Naive B cell (primary cell): ENCODE measurements at places on chromosomes 5 and 9. TPM values are rescaled to one million over a fixed set of nuclear protein-coding genes. Genes with fewer than 3 reads are reported as not detected.
A peak's percentile ranks its signal among the peaks of the same experiment; 100 is the strongest.

GRCh38 chr5:114243972-114244317 lies 117.9 kb upstream of the KCNN2 start:
- no peaks in the 10 kb centered on the region for H3K4me1 ChIP-seq
- no peaks in the 10 kb centered on the region for H3K27me3 ChIP-seq
- no peak overlapping the region for H3K27ac ChIP-seq
- H3K36me3 ChIP-seq, result no peaks in the 10 kb centered on the region

GRCh38 chr5:176389135-176390123 lies 878 bp downstream of the HIGD2A start:
- H3K36me3 ChIP-seq, result peaks cover under 1% of the 10 kb centered on the region
- DNase-seq, result no peak
- H3K4me1 ChIP-seq, result peaks cover 21% of the 10 kb centered on the region

- H3K4me3 ChIP-seq, result no peak overlapping the region
- no peaks in the 10 kb centered on the region for H3K4me1 ChIP-seq
- H3K36me3 ChIP-seq, result peaks cover 5% of the 10 kb centered on the region
- H3K27ac ChIP-seq, result no peak overlapping the region
- DNase-seq, result no peak
- peaks cover 3% of the 10 kb centered on the region for H3K27me3 ChIP-seq
Measured at GRCh38 chr5:176601901-176602482, 8.0 kb downstream of the GPRIN1 start.

GRCh38 chr5:27908341-27908740 lies 870.0 kb upstream of the CDH9 start:
- no peaks in the 10 kb centered on the region for H3K27me3 ChIP-seq
- no peaks in the 10 kb centered on the region for H3K36me3 ChIP-seq
- H3K4me3 ChIP-seq, result no peak overlapping the region
- no peak overlapping the region for H3K27ac ChIP-seq
- no peaks in the 10 kb centered on the region for H3K4me1 ChIP-seq

- H3K27ac ChIP-seq, result no peak overlapping the region
- H3K4me3 ChIP-seq, result no peak overlapping the region
- H3K36me3 ChIP-seq, result peaks cover 59% of the 10 kb centered on the region
- H3K27me3 ChIP-seq, result no peaks in the 10 kb centered on the region
- no peak for DNase-seq
- H3K4me1 ChIP-seq, result no peaks in the 10 kb centered on the region
Measured at GRCh38 chr5:453725-454481, 10.9 kb downstream of the EXOC3 start.

DNA sequence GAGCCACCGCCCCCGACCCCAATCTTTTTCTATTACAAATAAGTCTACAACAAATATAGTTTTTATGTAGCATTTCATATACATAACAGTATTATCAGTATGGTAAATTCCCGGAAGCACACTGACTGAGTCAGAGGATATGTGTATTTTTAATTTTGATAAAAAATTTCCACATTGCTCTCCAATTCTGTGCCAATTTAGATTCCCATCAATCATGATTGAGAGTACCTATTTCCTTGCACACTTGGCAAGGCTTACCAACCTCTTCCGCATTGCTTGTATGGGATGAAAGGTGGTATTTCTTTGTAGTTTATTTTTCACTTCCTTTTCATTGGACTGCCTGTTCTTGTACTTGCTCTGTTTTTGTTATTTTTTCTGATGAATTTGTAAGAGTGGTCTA lies 204.6 kb downstream of the RFX3 start:
- H3K27ac ChIP-seq, result no peak overlapping the region
- no peaks in the 10 kb centered on the region for H3K27me3 ChIP-seq
- no peak overlapping the region for H3K4me3 ChIP-seq
- no peaks in the 10 kb centered on the region for H3K4me1 ChIP-seq
- peaks cover 10% of the 10 kb centered on the region for H3K36me3 ChIP-seq

DNA sequence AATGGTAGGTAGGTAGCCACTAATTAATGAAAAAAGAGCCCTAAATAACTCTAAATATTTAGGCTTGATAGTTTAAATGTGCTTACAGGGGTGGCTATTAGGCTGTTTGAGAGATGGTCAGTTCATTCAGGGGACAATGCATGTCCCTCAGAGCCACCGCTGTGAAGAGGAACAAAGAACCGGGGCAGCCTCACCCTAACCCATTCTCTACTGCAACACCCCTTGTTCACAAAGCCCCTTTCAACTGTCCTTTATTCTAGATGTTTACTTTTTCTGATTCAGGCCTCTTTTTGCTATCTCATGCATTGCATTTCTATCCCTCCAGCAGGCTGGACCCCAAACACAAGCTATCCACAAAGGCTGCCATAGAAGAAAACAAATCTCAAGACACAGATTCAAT lies 906.7 kb downstream of the NR2F1-AS1 start:
- H3K27me3 ChIP-seq, result no peaks in the 10 kb centered on the region
- no peaks in the 10 kb centered on the region for H3K4me1 ChIP-seq
- DNase-seq, result no peak
- H3K36me3 ChIP-seq, result no peaks in the 10 kb centered on the region

- peak; percentile 44 for DNase-seq
- H3K36me3 ChIP-seq, result peaks cover 7% of the 10 kb centered on the region
- no peaks in the 10 kb centered on the region for H3K27me3 ChIP-seq
- H3K27ac ChIP-seq, result peak overlapping the region; percentile 85
- peak overlapping the region; percentile 55 for H3K4me3 ChIP-seq
- peaks cover 66% of the 10 kb centered on the region for H3K4me1 ChIP-seq
Measured at GRCh38 chr9:112858625-112859147, 32.0 kb downstream of the SLC46A2 start.

- H3K27me3 ChIP-seq, result no peaks in the 10 kb centered on the region
- no peaks in the 10 kb centered on the region for H3K36me3 ChIP-seq
- H3K4me3 ChIP-seq, result peak overlapping the region; percentile 85
- H3K4me1 ChIP-seq, result peaks cover 35% of the 10 kb centered on the region
Measured at GRCh38 chr9:5438301-5439162, 807 bp upstream of the PLGRKT start.

- no peak for DNase-seq
- H3K27ac ChIP-seq, result no peak overlapping the region
- peaks cover 12% of the 10 kb centered on the region for H3K27me3 ChIP-seq
Measured at GRCh38 chr5:133820507-133820906, 147.9 kb downstream of the C5orf15 start.

DNA sequence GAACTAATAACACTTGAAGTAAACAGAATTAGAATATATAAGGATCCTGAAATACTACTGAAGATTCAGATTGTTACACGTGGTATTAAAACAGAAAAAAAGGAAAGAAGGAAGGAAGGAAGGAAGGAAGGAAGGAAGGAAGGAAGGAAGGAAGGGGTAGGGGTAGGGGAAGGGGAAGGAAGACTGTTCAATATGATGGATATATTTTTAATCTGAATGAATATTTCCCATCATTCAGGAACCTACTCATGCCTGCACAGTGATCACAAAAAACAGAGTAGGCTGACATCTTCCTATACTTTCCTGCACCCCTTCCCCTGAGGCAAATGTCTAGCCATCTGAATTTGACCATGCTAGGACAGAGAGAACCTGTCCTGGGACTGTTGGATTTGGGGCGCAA lies 133.9 kb downstream of the CTNND2 start:
- H3K27me3 ChIP-seq, result no peaks in the 10 kb centered on the region
- H3K27ac ChIP-seq, result no peak overlapping the region
- DNase-seq, result no peak
- no peak overlapping the region for H3K4me3 ChIP-seq

DNA sequence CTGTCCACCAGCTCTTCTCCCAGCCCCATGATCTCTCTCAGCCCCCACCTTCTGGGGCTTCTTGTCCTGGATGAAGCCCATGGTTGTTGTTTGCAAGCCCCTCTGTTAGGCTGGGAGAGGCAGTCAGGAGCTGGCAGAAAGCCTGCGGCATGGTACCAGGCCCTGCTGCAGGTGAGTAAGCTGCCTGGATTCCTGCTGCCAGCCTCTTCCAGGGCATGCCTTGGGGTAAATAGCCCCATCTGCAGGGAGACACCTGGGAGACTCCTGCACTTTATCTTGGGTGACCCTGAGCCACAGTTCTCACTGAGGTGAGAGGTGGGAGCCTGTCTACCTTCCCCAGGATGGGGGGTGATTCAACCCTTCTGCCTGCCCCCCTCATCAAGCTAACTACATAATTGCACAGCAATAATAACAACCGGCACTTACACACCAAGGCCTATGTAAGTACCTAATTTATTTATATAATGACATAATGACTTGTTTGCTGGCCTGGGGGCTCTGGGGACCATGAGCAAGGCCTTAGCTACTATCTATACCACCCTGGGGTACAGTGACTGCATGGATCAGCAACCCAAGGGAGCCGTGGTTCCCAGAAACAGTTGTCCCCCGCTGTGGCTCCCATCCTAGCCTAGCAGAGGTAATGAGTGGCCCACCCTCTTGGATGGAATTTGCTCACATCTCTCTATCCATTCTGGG lies 116.0 kb downstream of the PSD2 start:
- no peak for DNase-seq
- peaks cover 27% of the 10 kb centered on the region for H3K27me3 ChIP-seq
- no peaks in the 10 kb centered on the region for H3K36me3 ChIP-seq
- no peak overlapping the region for H3K4me3 ChIP-seq
- H3K4me1 ChIP-seq, result no peaks in the 10 kb centered on the region
- no peak overlapping the region for H3K27ac ChIP-seq

- no peaks in the 10 kb centered on the region for H3K4me1 ChIP-seq
- H3K27ac ChIP-seq, result no peak overlapping the region
- no peak for DNase-seq
Measured at GRCh38 chr9:118321788-118322187, 617.6 kb downstream of the TLR4 start.

- no peak for DNase-seq
- H3K36me3 ChIP-seq, result no peaks in the 10 kb centered on the region
- H3K4me3 ChIP-seq, result no peak overlapping the region
- H3K27ac ChIP-seq, result no peak overlapping the region
Measured at GRCh38 chr9:83508067-83508466, 30.1 kb downstream of the FRMD3 start.

GRCh38 chr5:54311176-54311677 lies 854 bp upstream of the ARL15 start:
- peaks cover 12% of the 10 kb centered on the region for H3K27me3 ChIP-seq
- peak overlapping the region; percentile 98 for H3K27ac ChIP-seq
- no peaks in the 10 kb centered on the region for H3K36me3 ChIP-seq
- peak overlapping the region; percentile 96 for H3K4me3 ChIP-seq

DNA sequence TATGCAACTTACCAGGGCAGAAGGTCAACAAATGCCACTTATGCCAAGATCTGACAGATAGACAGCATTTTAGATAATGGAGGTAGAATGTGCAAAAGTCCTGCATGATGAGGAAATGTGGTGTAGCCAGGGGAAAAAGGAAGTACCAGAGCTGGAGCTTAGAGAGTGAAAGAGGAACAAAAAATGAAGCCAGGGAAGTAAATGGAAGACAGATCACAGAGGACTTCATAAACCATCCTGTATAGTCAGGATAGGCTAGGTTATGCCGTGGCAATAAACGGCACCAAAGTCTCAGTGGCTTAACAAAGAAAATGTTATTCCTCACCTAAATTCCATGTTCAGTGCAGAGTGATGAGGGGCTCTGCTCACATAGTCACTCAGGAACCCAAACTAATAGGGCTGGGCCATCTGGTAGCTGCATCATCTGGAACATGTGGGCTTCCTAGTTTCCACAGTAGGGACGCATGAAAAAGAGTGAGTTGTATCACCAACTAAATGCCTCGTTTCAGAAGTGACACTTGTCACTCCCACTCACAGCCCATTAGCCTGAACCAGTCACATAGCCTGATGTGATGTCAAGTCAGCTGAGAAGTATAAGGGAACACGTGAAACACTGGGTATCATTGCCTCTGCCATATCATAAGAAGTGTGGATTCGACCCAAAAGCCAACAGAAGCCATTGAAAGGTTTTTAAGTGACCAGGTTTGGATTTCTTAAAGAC lies 70.3 kb downstream of the SH3RF2 start:
- H3K4me3 ChIP-seq, result no peak overlapping the region
- DNase-seq, result no peak
- no peaks in the 10 kb centered on the region for H3K4me1 ChIP-seq
- no peak overlapping the region for H3K27ac ChIP-seq

DNA sequence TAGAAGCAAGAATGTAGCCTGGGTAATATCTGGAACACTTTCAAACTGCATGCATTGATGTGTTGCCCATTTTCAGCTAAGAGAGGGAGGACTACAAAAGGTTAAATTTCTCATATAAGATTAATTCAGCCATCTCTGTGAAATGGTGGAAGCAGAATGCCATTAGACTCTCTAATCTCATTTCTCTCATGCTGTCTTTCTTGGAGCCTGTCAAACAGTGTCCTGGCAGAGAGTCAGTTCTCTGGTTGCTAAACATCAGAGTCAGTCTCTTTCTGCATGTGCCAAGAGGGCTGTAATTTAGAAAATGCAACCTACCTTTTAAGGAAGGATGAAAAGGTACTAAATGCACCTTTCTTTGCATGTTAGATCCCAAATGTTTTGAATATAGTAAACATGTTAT lies 910 bp upstream of the GARNL3 start:
- H3K27ac ChIP-seq, result no peak overlapping the region
- H3K27me3 ChIP-seq, result no peaks in the 10 kb centered on the region
- H3K4me3 ChIP-seq, result no peak overlapping the region
- H3K4me1 ChIP-seq, result peaks cover 1% of the 10 kb centered on the region
- no peaks in the 10 kb centered on the region for H3K36me3 ChIP-seq

DNA sequence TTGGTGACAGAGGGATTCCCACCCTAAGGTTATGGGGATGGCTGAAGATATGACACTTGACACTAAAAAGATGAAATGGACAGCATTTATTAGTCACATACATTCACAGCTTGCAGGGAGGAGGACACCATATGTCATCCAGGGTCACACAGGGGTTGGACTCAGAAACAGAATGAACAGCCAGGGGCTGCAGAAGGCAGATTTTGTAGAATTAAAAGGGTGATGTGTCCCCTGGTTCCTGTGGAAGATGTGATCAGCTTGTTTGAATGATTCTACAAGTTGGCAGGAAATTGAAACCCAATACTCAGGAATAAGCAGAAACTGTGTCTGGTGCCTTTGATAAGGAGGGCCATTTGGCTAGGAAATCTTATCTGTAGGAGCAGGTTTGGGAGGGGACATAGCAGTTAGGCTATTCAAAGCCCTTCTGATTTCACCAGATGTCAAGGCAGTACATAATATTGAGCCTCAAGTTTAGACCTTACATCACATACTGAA lies 102.3 kb upstream of the GRIN3A start:
- no peak overlapping the region for H3K4me3 ChIP-seq
- no peak overlapping the region for H3K27ac ChIP-seq
- no peaks in the 10 kb centered on the region for H3K4me1 ChIP-seq
- no peak for DNase-seq
- no peaks in the 10 kb centered on the region for H3K36me3 ChIP-seq

- no peaks in the 10 kb centered on the region for H3K36me3 ChIP-seq
- DNase-seq, result no peak
- no peaks in the 10 kb centered on the region for H3K27me3 ChIP-seq
- H3K4me3 ChIP-seq, result no peak overlapping the region
- no peaks in the 10 kb centered on the region for H3K4me1 ChIP-seq
Measured at GRCh38 chr9:14935106-14935751, 25.0 kb upstream of the FREM1 start.

TAF11L5 gene
- not detected for polyA plus RNA-seq

UBLCP1 gene
- polyA plus RNA-seq, result 63.4 TPM

LAMC3 gene
- polyA plus RNA-seq, result not detected

PCDH12 gene
- polyA plus RNA-seq, result 0.22 TPM

NEURL1B gene
- polyA plus RNA-seq, result not detected

FLT4 gene
- polyA plus RNA-seq, result not detected

PCDHGA4 gene
- polyA plus RNA-seq, result not detected

SPEF2 gene
- polyA plus RNA-seq, result 0.61 TPM

ACO1 gene
- polyA plus RNA-seq, result 8.1 TPM

GABRG2 gene
- not detected for polyA plus RNA-seq

GNG10 gene
- 24.6 TPM for polyA plus RNA-seq
